ENCODE measurements at places on chromosomes 1 and 21.

DNA sequence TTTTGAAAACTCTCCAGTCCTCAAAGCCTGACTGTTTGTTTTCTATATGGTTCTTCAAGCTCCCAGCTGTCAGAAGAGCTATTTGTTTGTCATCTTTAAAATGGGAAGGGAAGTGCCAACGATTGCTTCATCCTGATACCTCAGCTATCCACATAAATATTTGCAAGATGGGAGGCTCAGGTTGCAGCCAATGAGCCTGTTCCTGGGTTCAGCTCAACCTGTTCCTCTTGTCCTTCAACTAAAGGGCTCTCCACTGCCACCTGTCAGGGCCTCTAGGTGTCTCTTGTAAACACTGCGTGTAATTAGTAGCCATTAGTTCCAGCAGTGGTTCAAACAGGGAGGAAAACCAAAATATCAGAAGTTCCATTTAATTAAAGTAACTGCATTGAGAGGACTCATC is 445.1 kb downstream of the AJAP1 start:
- H3K27ac ChIP-seq, result no peak overlapping the region
- DNase-seq, result no peak
- no peaks in the 10 kb centered on the region for H3K4me1 ChIP-seq
- no peak overlapping the region for H3K4me3 ChIP-seq
- H3K36me3 ChIP-seq, result no peaks in the 10 kb centered on the region

DNA sequence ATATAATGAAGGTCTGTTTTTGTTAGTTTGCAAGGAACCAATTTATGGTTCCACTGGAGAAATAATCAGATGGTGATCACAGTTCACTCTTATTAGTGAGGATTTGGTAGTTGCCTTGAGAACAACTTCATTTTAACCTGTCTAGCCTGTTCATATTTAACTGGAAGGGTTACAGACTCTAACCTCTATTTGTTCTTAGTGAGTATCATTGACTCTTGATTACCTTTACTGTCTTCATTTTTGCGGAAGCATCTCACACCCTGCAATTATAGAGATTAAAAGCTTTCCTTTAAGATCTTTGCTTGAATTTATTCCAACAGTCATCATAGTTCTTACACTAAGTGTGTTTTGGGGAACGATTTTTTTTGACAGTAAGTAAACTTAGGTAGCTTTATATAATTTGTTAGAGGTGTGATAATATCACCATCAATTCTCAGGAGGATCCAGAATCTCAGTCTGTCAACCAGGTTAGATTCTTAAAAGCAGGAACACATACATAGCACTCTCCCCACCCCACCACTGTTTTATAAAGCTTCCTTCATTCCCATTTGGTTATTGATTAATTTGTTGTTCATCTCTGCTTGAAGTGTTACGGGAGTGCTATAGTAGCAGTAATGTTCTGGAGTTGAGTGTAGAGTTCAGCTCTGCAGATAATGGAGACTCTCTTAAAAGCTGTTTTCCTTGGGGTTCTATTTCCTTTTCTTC is 30.1 kb downstream of the B3GALT2 start:
- DNase-seq, result no peak
- no peaks in the 10 kb centered on the region for H3K36me3 ChIP-seq
- H3K4me3 ChIP-seq, result no peak overlapping the region
- no peak overlapping the region for H3K27ac ChIP-seq

GRCh38 chr1:159441360-159441759 is 1.8 kb downstream of the OR10J1 start:
- no peaks in the 10 kb centered on the region for H3K4me1 ChIP-seq
- no peaks in the 10 kb centered on the region for H3K36me3 ChIP-seq
- H3K27ac ChIP-seq, result no peak overlapping the region

GRCh38 chr1:47629201-47629600 is 191.4 kb downstream of the FOXD2 start:
- H3K27ac ChIP-seq, result no peak overlapping the region
- no peak for DNase-seq
- H3K4me1 ChIP-seq, result no peaks in the 10 kb centered on the region
- no peaks in the 10 kb centered on the region for H3K36me3 ChIP-seq

DNA sequence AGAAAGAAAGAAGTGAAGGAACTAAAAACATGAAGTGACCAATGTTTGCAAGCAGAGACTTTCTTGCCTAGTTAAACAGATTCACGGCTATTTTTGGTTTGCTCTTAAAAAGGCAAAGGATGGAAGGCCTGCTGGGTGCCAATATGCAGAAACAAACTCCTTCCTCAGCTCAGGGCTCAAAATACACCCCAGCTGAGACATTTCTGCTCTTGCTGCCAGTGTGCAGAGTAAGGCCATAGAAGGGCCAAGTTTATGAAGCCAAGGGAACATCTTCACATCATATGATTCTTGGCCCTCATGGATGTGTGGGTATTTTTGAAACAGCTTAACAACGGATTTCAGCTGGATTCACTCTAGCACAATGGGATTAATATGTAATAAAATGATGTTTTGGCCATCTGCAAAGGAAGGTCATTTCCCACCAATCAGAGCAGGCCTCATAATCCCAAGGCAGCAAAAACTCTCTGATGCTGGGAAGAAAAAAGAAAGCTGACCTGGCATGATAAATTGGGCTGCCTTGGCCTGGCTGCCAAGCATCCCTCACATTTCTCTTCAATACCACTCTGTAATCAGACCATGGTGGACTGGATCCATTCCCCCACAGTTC is 70.7 kb downstream of the CAPZB start:
- H3K4me1 ChIP-seq, result no peaks in the 10 kb centered on the region
- no peak for DNase-seq
- no peaks in the 10 kb centered on the region for H3K27me3 ChIP-seq

- DNase-seq, result no peak
- H3K4me3 ChIP-seq, result no peak overlapping the region
- no peaks in the 10 kb centered on the region for H3K36me3 ChIP-seq
- no peaks in the 10 kb centered on the region for H3K27me3 ChIP-seq
- no peaks in the 10 kb centered on the region for H3K4me1 ChIP-seq
Measured at GRCh38 chr1:59967141-59967697, 40.6 kb upstream of the CYP2J2 start.

GRCh38 chr21:34974162-34974981 is 74.7 kb downstream of the RUNX1 start:
- no peak overlapping the region for H3K27ac ChIP-seq
- peaks cover 12% of the 10 kb centered on the region for H3K4me1 ChIP-seq
- H3K27me3 ChIP-seq, result no peaks in the 10 kb centered on the region
- DNase-seq, result no peak
- H3K4me3 ChIP-seq, result no peak overlapping the region

DNA sequence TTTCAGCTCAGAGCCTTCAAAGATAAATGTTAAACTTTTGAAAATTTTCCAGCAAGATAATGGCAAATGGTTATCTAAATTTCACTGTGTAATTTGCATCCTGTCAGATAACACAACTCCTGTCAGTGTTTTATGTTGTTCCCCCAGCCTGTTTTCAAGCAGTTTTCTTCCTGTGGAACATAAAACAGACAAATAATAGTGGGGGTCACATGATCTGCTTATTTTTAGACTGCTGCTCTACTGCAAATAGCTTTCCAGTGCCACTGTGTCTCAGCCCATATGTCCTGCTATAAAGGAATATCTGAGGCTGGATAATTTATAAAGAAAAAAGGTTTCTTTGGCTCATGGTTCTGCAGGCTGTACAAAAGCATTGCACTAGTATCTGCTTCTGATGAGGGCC is 32.2 kb downstream of the FMO3 start:
- no peak overlapping the region for H3K27ac ChIP-seq
- H3K36me3 ChIP-seq, result no peaks in the 10 kb centered on the region
- no peak overlapping the region for H3K4me3 ChIP-seq

DNA sequence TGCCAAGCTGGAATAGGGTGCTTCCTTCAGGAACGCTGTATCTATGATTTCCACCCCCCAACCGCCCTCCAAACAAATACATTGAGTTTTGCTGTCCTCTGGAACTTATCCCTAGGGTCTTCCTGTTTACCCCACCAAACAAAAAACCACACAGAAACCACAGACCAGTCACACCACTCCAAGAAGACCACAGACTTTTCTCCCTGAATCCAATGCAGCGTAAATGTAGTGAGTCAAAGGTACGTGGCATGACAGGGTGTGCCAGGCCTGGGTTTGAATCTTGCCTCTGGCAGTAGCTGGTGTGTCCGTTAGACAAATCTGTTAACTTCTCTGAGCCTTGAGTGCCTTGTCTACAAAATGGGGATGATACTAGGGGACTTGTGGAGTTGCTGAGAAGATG is 27.8 kb downstream of the ASAP3 start:
- no peak for DNase-seq
- peaks cover 18% of the 10 kb centered on the region for H3K4me1 ChIP-seq
- H3K36me3 ChIP-seq, result no peaks in the 10 kb centered on the region
- H3K27me3 ChIP-seq, result no peaks in the 10 kb centered on the region
- no peak overlapping the region for H3K4me3 ChIP-seq

Data from PC-9 (cell line).